ENCODE measurements at places on chromosomes 2 and 18. TPM values are rescaled to one million over a fixed set of nuclear protein-coding genes. Genes with fewer than 3 reads are reported as not detected.

DNA sequence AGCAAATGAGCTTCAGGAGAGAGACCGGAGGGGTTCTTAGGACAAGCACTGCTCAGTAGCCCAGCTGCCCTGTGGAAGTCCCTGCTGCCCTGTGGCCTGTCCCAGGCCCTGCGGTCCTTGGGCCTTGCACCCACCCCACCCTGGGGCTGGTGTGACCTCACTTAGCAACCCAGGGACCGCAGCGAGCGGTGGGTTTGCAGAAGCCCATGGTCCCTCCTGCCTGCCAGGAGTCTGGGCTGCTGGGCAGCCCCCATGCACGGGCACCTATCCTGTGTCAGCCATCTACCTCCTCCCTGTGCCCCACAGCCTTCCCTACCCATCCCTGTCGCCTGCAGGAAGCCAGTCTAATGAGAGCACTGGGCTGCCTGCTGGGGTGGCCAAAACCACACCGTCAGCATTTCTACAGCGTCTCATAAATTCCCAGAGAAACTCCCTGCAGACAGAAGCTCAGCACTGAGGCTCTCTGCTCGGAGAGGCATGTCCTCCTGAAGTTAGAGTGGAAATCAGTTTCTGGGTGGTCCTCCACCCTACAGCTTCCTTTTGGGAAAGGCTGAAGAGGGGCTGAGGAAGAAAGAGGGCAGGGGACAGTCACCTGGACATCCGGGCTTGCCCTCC is 231.1 kb upstream of the HS6ST1 start:
- DNase-seq: no peak

DNA sequence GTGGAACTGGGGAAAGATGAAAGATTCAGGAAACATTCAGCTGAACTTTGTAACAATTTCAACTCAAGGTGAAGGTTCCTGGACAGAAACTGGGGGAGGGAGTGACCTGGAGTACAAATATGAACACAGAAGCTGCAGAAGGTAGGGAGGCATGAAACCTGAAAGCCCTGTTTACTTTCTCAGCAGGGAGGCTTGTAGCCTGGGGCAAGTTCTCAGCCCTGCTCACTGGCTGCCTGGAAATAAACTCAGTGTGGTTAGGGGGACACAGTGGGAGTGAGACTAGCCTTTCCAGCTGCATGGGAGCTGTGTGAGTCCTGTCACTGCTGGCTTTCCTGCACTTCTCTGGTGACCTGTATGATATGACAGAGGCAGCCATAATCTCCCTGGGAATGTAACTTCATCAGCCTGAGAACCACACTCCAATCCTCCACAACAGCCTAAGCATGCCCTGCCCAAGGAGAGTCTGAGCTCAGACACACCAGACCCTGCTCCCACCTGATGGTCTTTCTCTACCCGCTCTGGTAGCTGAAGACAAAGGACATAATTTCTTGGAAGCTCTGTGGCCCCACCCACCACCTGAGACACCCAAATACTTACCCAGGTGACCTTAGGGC is 77.0 kb downstream of the ZSWIM2 start:
- no peak for DNase-seq

GRCh38 chr18:22238036-22238435 is 68.6 kb downstream of the GATA6 start:
- no peak for DNase-seq

DNA sequence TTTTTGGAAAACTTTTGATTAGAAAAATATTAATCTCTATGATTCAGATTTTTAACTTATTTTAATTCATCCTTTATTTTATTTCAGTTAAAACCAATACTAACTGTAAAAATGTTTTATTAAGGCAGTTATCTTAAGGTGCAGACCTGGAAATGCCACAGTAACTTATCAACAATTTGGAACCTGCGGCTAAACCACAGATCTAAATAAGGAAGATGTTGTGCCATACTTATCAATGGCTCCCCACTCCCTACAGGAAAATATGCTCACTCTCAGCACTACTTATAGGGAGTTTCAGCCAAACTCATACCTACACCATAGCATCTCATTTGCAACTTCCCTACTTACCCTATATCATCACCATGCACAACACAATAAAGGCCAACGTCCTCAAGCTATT is 226.9 kb upstream of the KYNU start:
- no peak for DNase-seq

DNA sequence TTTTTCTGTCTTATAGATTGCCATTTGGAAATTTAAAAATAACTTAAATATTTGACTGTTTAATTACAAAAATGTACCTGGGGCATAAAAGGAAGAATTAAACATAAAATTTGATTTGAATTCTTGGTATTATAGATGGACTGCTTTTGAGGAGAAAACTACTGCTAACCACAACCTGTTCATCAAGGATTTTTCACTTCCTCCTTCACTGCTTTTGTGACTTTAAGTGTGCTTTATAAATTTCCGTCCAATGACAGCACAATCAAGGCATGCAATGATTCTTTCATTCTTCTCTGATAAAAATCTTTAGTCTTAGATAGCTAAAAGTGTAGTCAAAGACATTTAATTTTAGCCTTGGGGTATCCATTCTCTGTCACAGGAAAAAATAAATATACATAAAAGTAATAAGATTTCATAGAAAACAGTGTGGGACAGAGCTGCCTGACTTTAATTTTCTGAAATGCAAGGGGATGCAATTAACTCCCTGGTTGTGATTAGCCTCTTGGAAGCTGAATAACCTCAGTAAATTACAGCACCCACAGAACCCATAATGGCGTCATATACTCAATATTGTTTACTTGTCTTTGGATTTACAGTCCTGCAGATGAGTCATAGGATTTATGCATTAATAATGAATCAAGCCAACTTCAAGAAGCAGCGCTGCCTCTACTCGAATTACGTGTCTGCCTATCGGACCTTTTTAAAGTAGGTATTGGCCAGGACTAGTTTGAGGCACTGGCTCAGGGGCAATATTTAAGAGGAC is 587.9 kb downstream of the NRXN1 start:
- no peak for DNase-seq

- peak; percentile 9 for DNase-seq
These were observed 288.8 kb upstream of the HS6ST1 start for GRCh38 chr2:128607440-128607839.

GRCh38 chr18:79393181-79393634 is 2.5 kb upstream of the NFATC1 start:
- peak; percentile 57 for DNase-seq

- no peak for DNase-seq
These were observed 108.3 kb downstream of the SPP2 start for GRCh38 chr2:234158812-234159211.

DNA sequence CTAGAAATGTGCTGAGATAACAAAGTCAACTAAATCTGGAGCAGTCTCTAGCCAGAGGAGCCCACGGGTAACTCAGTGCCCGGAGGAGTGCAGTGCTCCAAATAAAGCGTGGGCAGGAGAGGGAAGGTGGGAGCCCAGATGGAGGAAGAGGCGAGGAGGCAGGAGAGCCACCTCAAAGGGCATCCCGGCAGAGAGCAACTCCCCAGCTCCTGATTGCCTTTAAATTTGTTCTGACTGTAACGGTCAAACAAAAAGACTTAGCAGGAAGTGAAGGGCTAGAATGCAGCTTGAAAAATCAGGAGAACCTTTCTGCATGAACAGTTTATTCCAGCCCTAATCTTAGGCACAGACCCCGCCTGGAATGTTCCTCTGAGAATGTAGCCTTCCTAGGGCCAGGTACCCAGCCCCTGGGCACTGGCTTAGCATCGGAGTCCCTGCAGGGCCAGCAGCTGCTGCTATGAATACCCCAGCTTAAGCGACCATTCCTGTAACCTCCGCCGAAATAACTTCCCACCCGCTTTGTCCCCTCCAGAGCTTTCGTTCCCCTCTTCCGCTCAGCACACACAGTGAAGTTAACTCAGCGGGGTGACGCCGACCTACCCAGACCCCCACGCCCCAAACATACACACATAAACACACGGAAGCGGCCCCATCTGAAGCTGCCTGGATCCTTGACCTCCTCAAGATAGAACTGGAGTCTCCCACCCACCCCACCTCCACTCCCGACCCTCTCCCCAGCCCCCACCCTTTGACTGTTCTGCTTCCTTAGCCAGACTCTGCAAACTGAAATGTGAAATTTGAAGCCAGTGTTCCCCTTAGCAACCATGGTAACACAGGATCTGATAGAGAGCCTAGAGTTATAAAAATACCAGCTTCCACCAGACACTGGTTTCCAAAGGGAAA is 123.2 kb downstream of the SMAD7 start:
- DNase-seq: peak; percentile 40

DNA sequence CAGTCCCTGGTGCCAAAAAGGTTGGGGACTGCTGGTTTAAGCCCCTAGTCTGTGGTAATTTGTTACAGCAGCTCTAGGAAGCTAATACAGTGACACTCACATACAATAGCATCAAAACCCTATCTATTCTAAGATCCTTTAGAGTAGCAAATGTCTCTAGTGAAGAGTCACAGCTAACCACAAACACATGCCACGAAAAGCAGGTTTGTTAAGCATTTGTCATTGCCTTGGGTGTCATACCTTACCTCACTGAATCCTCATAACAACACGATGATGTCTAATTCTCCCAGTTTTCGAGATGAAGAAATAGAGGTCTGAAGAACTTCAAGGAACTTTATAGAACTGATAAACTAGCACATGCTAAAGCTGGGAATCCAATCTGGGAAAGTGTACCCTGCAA is 29.6 kb upstream of the RNF152 start:
- no peak for DNase-seq

GRCh38 chr2:39370101-39370500 is 67.0 kb downstream of the MAP4K3 start:
- no peak for DNase-seq

- no peak for DNase-seq
These were observed 222.0 kb downstream of the KLHL29 start for GRCh38 chr2:23606968-23607367.

DNA sequence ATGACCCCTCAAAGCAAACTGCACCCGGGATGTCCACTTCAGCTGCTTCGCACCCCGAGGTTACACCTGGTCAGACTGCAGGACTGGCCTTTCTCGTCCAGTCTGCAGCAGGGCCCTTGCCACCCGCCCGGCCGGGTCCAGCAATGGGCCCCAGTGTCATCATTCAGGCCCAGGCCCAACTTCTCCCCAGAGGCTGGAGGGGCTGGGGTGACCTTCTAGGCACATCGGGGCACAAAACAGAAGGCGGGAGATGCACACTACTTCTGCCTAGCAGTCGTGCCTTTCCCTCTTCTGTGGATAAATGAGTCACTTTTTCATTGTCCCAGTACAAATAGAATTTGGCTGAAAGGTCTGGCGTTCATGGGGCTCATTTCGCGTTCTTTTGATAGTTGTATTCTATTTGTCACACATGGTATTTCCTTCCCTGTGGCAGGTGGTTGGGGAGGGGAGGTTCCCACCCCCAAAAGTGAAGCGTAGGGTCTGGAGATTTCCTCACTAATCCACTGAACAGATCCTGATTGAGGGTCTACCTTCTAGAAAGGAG is 56.9 kb upstream of the ID2 start:
- no peak for DNase-seq

DNA sequence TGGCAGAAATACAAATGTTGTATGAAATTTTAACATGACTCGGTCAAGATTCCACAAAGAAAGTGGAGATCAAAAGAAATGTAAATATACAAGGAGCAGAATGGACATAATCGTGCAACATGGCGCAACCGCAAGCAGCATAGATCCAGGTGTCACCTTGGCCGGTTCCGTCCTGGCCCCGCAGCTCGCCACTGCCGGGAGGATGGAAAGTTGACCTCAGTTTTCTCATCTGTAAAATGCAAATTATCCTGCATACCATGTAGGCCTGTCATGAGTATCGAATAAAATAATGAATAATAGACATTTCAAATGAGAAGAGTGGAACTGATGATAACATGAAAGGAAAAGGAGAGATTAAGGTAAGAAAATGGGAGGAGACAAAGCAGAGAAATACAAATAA is 427.3 kb upstream of the SMIM21 start:
- DNase-seq: no peak

GRCh38 chr18:46413684-46414083 is 243.3 kb downstream of the LOXHD1 start:
- DNase-seq: no peak

- no peak for DNase-seq
These were observed 98.6 kb downstream of the CDH2 start for GRCh38 chr18:28078298-28078697.

- no peak for DNase-seq
These were observed 249.0 kb upstream of the OSR1 start for GRCh38 chr2:19607400-19607799.

DNA sequence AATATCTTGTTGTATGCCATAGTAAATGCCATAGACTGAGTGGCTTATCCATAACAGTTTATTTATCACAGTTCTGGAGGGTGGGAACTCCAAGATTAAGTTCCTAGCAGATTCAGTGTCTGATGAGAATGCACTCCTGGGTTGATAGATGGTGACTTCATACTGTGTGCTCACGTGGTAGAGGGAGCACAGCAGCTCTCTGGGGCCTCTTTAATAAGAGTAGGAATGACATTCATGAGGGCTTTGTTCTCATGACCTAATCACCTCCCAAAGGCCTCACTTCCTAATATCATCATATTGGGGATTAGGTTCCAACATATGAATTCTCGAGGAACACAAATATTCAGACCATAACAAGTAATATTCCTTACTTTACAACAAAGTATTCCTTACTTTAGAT is 98.1 kb upstream of the SH3BP4 start:
- no peak for DNase-seq

DNA sequence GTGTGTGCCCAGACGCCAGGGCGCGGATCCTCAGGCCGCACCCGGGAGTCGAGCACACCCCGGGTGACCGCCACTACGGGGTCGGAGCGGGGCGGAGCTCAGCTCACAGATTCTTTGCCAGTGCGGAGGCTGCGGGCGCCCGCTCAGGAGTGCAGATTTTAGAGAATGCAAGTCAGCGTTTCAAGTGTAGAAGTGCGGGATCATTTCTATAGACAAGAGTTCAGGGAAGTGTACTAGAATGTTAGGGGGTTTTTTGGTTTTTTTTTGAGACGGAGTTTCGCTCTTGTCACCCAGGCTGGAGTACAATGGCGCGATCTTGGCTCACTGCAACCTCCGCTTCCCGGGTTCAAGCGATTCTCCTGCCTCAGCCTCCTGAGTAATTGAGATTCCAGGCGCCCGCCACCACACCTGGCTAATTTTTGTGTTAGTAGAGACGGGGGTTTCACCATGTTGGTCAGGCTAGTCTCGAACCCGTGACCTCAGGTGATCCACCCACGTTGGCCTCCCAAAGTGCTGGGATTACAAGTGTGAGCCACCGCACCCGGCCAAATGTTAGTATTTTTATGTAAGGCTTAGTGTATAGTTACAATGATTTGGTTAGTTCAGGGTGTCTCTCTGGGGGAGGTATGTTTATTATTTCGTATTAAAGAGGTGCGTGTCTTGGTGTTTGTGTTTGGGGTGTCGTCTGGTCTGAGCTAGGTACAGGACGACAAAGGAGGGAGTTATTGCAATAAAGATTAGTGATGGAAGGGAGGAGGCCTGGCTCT is 619 bp upstream of the FAM168B start:
- peak; percentile 44 for DNase-seq

Gene STAT4
- 1.7 TPM for total RNA-seq

Gene PMAIP1
- 3.8 TPM for total RNA-seq

Gene NFU1
- total RNA-seq: 40.3 TPM

Gene DSG4
- not detected for total RNA-seq

Gene EVX2
- not detected for total RNA-seq

Gene ZSCAN30
- 13.8 TPM for total RNA-seq

Gene NAT8
- total RNA-seq: not detected

Gene MYCN
- 1.2 TPM for total RNA-seq

Gene SLC16A14
- total RNA-seq: 13.7 TPM

Gene CYP20A1
- total RNA-seq: 51.0 TPM

Gene LIPG
- total RNA-seq: 0.24 TPM

Gene PLB1
- total RNA-seq: 2.3 TPM

Gene FAM210A
- 13.8 TPM for total RNA-seq
